ENCODE measurements at places on chromosomes 3 and 15.

GRCh38 chr3:60055765-60056164 is 1005.9 kb upstream of the CFAP20DC start:
- peak; percentile 34 for DNase-seq

DNA sequence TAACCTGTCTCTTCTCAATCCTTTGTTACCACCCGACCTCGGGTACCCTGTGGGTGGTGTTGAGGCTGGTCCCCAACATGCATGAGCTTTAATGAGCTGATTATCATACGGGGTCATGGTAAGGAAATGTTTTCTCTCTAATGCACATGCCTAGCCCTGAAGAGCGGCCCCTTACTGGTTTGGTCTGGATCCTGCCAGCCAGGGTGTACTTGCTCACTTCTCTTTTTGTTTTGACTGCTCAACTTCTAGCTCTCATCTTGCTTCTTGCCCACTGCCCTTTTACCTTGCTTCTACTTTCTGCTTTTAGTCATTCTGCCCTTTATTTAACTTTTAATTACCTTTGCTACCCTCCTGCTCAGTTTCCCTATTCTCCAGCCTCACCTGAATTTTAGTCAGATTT is 44.3 kb upstream of the ACAD9 start:
- no peak for DNase-seq

- DNase-seq, result no peak
These were observed 36.3 kb upstream of the DCLK3 start for GRCh38 chr3:36800533-36801116.

DNA sequence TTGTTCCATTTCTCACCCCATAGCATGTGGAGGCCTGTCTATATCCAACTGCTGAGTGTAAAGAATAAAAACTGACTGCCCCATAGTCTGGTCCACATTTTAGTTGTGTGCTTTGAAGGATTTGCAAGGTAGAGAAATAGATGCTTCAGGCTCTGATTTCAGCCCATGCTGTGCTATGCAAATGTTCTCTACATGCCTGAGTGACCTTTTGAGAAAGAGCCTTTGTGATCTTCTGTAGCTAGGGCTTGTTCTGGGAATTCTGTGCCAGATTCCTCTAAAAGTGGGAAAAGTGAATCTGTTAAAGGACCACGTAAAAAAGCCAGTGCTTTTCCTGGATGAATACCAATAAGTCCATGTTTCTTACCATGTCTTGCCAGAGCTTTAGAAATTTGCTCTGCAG is 5.2 kb downstream of the KCTD6 start:
- no peak for DNase-seq

DNA sequence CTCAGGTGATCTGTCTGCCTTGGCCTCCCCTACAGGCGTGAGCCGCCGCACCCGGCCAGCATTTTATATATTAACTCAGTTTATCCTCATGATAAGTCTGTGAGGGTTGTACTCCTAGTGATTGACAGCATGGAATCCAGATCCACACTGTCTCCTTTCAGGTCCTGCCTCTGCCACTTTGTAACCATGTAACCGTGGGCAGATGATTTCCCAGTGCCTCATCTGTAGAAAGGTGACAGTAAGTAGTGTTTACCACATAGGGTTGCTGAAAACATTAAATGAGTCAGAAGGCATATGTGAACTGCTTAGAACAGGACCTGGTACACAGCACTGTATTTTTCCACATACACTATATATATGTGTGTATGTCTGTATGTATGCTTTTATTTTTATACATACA is 2.4 kb downstream of the FYTTD1 start:
- no peak for DNase-seq

GRCh38 chr3:67587811-67588210 is 66.6 kb downstream of the SUCLG2 start:
- no peak for DNase-seq

- peak; percentile 96 for DNase-seq
These were observed 276.6 kb downstream of the UACA start for GRCh38 chr15:70486451-70487386.

GRCh38 chr3:17227472-17227871 is 342.7 kb downstream of the PLCL2 start:
- DNase-seq, result no peak

DNA sequence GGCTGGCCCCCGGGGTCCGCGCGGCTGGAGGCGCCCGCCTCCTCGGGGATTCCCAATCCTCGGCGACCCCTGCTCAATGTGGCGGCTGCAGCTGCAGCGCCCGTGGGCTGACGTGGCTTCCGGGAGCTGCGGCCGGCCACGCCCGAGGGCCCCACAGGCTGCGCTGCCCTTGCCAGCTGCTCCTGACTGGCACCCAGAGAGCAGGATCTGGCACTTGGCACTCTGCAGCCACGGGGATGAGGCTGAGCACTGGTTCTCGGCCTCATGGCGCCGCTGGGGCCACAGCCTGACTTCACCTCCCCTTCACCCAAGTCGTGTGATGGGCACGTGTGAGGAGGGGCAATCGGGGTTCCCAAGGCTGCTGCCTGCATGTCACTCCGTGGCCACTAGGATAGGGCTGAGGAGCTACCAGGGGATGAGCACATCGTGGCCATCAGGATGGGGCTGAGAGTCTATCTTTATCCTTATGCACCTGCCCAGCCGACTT is 267.8 kb upstream of the FRG2C start:
- no peak for DNase-seq

GRCh38 chr3:31543375-31543774 is 10.7 kb downstream of the STT3B start:
- DNase-seq, result no peak

DNA sequence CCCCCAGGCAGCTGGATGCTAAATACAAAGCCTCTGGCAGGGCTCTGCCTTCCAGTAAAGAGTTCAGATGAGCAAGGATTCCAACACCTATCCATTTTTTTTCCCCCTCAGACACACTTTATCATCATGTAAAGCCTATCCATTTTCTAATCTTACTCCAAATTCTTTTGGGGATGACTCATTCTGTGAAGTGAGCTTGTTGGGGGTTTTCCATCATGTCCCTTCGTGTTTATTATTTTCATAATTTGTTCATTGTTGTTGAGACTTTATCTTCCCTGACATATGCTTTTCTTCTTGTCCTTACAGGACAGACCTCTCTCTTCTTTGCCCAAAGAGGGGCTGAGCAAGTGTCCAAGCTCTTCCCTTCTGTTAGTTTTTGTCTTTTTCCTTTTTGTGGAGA is 34.7 kb upstream of the SH3BP5 start:
- peak; percentile 36 for DNase-seq

DNA sequence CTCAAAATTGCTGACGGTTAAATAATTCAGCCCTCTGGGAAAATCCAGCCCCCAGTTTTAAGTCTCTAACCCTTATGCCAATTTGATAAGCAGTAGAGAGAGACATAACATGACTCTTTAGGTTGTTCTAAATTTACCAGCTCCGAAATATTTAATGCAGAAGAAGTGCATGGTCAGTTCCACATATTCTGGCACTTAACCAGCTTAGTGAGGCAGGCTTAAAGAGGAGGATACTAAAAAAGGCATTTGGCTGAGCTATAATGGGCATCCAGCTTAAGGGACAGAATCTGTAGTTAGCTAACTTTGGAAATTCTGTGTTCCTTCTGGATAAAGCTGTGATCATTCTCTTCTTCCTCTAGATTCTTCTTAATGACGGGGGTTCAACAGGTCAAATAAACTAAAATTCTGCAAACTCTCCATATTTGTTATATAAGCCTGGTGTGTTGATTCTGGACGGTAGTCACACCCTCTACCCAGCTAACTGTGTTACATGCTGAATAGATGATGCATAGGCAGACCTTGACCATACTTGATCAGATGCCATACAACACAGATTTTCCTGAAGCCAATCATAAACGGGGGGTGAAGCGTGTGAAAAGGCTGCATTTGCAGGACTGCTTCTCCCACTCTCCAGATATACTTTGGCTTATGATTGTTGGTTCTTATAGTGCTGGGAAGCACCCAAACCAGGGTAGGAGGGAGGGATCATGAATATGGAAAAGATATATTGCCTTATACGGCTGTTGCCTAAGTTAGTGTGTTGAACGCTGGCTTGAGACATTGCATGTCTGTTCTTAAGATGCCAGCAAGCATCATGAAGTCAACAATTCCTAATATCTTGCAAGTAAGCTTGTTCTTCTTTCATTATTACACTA is 118.4 kb downstream of the FGF12 start:
- DNase-seq, result no peak

DNA sequence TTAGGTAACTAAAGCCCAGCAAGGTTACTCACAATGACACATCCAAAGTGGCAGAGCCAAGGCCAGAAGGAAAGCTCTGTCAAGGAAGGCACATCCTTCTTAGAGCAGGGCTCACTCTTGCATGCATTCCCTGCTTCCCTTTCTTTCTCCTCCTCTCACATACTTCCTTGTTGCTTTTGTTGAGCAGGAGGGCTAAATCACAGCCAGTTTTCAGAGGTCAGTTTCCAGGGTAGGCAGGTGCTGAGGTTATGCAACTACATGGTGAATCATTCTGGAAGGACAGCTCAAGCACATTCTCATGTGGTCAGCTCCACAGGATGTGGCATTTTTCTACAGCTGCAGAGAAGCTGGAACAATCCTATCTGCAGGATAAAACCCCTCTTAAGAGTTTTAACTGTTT is 275.6 kb downstream of the ZNF621 start:
- peak; percentile 61 for DNase-seq

DNA sequence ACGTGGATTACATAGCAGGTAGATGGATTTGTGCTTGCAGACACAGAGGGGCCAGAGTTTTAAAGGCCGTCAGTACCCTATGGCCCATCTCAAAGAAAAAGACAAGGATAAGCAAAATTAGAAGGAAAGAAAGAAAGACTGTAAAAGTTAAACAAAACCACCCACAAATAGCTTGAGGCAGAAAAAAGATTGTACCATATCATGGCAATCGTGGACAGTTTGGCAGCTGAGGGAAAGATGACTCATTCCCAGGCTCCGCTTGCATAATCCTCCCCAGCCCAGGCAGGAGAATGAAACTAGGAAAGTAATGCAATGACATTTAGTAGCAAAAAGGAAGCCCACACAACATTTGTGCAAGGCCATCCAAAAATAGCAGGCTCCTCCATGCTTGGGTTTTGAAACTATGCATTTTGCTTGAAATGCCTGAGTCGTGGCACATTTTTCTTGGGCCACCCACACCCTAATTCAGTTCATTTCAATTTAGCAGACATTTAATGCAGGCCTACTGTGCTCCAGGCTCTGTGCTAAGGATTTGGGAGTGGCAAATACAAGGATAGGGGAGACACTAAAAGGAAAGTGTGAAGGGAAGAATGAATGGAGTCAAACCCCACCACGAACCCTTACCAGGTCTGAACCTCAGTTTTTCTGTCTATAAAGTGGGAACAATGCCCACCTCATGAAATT is 40.9 kb upstream of the SMAD3 start:
- peak; percentile 98 for DNase-seq

- DNase-seq, result no peak
These were observed 82.5 kb upstream of the DCBLD2 start for GRCh38 chr3:98984024-98984423.

GRCh38 chr3:177448987-177449359 is 251.7 kb upstream of the TBL1XR1 start:
- DNase-seq, result no peak
